Fibroblast of mammary gland (primary cell): ENCODE measurements at places on chromosomes 3 and 15.

DNA sequence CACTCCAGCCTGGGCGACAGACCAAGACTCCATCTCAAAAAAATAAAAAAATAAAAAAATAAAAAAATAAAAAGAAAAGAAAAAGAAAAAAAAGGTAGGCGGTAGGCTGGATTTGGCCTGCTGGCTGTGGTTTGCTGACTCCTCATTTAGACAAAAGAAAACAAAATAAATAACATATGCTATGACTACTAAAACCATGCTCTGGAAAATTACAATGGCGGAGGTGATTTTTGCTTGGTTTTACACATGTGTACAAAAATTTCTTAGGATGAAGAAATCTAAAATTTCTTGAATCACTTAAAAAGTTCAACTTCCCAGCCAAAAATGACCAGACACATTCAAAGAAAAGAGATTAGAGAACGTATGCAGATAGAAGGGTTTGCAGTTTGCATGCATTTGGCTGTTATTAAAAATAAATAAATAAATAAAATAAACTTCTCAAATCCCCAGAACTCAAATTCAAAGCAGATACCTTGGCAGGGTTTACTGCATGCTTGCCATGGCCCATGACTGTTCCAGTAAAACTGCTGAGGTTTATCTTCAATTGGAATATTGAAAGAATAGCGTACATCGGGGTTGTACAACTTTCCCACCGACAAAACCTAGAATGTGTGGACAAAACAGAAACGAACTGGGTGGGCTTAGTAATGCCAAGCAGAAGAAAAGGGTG lies 65.9 kb downstream of the ADAMTS9 start:
- peak; percentile 51 for DNase-seq

- DNase-seq = peak; percentile 52
Observed at GRCh38 chr3:177294221-177294620, 96.9 kb upstream of the TBL1XR1 start.

DNA sequence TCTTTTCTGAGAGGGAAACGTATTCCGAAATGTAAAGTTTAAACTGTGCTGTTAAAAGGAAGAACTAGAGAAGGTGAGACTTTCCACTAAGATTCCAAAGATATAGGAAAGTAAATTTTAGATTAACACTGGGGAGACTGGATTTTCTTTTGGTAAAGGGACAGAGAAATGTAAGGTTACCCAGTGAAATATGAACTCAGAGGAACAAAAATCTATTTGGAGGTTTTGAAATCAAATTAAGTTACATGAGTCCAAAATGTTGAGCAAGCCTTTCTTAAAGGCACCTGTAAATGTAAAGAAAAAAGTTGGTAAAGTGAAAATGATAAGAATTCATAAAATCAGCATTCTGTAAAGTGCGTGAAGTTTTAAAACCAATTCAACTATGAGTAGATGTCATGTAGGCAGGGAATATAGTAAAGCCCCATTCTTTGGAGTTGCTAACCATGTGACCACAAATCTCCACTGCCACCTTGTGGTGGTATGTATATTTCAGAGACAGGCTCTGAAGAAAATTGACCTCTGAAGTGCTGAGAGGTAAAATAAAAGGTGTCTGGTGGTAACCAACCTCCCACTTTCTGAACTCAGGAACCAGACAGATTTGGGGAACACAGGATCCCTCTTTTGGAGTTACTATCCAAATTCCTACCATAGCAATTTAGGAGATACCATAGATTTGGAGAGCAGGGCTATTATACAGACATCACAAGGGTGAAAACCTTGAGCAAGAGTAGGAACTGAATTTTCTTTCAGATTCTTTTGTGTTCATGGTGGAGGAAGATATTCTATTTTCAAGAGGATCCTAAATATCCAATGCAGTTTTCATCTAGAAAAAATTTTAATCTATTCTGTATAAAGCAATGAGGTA lies 215.3 kb downstream of the ROBO2 start:
- DNase-seq = peak; percentile 54

DNA sequence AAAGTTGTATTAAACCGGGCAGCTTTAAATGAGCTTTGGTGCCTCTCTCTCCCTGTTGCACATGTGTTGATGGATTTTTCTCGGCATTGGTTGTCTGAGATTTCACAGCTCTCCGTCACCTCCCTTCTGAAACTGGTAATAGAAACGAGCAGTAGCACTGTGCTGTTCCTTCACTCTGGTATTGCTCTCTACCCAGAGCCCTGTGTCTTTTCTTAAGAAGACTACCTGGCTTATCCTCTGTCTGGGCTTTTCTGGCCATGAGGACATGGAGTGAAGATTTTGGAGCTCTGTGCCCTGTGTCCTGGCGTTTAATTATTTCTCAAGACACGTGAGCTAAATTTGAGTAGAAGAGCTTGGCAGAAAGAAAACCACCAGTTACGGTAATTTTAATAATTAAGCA lies 209.6 kb upstream of the EIF1B start:
- no peak for DNase-seq

DNA sequence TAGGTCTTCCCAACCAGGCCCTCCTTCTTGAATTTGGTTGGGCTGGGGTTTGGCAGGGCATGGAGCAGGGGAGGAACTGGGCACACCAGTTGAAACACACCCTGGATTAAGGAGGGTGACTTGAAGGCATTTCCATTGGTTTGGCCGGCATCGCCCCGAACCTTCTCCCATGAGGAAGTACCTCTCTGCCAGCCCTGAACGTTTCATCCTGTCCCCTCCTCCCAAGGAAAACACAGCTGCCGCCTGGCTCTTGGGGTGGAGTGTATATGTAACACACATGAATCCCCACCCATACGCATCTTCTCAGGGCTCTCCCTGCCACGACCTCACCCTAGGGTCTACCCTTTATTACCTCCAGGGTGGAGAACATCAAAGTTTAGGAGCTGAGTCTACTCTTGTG lies 14.6 kb downstream of the UBAP1L start:
- no peak for DNase-seq
